NCI-H1417 treated with DMSO at 0.1 percent for 48 hours (cell line): ENCODE measurements at places on chromosomes 1 and 21.

DNA sequence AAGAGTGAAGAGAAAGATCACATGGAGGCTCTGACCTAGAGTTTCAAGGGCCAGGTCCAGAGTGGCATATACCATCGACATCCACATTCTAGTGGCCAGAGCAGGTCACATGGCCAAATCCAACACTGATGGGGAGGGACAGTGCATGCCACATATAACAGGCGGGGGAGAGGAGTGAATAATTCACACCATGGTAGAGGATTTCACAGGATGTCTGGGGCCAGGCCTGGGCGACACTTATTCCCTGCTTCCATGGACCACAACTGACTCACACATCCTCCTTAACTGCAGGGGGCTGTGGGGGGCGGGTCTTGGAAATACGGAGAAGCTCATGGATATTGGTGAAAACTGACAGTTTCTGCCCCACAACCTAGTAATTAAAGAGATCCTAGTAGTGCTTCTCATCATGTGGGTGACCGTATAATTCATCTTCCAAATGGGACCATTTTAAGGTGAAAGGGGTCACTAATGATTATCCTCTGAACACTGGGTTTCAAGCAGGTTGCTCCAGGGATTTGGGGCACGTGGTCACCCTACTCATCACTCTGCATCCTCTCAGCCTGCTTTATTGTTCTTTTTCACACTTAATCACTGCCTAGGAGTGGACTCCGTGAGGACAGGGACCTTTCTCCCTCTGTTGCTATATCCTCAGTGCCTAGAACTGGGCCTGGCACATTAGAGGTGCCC, 44.0 kb downstream of the IGSF21 start:
- DNase-seq, result no peak

DNA sequence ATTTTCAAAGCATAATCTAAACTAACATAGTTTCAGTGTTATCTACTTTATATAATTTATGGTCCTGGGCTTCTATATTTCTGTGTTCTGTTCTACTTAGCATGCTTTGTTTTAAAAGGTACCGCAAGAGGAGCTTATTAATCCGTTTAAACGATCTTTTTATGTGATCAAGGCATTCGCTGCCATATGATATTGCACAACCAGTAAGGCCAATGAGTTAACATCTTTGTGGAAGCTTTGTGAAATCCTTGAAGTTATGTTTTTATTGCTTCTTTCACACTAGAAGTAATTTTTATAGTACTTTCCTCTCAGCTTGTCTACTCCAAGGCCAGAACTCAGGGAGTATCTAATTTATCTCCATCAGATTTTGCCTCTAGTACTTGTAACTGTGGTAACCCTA, 8.9 kb downstream of the LRRC8C start:
- DNase-seq, result no peak

GRCh38 chr1:25794325-25794724, 5.7 kb upstream of the SELENON start:
- DNase-seq, result no peak

- no peak for DNase-seq
Measured at GRCh38 chr1:200660719-200661118, 9.0 kb downstream of the DDX59 start.

DNA sequence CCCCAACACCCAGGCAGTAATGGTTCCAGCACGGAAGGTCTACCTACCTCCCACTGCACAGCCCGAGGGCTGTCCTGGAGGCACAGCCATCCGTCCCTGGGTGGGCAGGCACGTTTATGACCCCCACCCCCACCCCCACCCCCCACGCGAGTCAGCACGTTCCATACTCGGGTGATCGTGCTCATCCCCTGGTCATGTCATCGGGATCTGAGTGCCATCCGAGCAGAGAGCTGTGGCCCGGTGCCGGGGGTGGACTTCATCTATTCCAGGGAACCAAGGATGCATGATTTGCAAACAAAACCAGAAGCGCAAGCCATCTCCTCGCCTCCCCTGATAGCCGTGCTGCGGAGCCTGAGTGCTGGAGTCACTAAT, 1.1 kb downstream of the TSPEAR start:
- no peak for DNase-seq

- no peak for DNase-seq
Measured at GRCh38 chr1:169968174-169968573, 74.5 kb upstream of the SCYL3 start.

- DNase-seq, result no peak
Measured at GRCh38 chr1:61284248-61284854, 202.0 kb downstream of the NFIA start.

DNA sequence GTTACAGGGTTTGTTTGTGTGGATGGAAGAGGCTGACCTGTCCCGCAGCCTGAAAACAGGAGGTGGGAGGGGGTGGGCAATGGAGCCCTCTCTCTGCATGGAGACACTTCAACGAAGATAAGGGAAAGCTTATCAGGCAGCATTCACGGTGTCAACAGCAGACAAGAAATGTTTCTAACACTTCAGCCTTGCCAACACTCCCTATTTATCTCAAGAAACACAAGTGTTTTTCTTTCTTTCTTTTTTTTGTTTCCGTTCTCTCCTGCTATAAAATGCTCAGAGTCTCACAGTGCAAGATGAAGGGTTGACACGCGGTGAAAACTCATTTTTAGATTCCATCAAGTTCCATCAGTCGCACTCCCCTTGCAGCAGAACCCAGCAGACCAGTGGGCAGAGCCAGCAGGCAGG, 594.4 kb downstream of the MATN1 start:
- DNase-seq, result no peak
